ENCODE measurements at places on chromosomes 12 and 14. TPM values are rescaled to one million over a fixed set of nuclear protein-coding genes. Genes with fewer than 3 reads are reported as not detected.

- DNase-seq = no peak
Observed at GRCh38 chr14:103230658-103231334, 103.2 kb upstream of the EIF5 start.

- no peak for DNase-seq
Observed at GRCh38 chr14:77622366-77622961, 6.0 kb upstream of the SPTLC2 start.

DNA sequence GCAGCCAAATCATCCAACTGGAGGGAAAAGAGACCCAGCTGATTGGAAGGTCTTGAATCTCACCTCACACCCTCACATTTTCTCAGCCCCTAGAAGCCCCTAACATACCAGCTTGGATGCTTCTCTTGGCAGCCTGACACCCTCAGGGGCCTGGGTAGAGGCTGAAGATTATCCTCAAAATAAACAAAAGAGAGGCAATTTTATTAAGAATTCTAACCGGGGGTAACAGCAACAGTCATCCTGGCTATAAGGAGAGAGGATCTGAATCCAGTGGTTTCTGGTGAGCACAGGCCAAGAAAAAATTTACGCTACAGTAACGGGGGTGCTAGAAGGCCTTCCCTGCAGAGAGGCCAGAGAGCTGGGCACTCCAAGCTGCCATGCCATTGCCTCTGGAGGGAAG lies 21.6 kb downstream of the KRT76 start:
- no peak for DNase-seq

- no peak for DNase-seq
Observed at GRCh38 chr12:64745980-64746379, 13.2 kb downstream of the GNS start.

DNA sequence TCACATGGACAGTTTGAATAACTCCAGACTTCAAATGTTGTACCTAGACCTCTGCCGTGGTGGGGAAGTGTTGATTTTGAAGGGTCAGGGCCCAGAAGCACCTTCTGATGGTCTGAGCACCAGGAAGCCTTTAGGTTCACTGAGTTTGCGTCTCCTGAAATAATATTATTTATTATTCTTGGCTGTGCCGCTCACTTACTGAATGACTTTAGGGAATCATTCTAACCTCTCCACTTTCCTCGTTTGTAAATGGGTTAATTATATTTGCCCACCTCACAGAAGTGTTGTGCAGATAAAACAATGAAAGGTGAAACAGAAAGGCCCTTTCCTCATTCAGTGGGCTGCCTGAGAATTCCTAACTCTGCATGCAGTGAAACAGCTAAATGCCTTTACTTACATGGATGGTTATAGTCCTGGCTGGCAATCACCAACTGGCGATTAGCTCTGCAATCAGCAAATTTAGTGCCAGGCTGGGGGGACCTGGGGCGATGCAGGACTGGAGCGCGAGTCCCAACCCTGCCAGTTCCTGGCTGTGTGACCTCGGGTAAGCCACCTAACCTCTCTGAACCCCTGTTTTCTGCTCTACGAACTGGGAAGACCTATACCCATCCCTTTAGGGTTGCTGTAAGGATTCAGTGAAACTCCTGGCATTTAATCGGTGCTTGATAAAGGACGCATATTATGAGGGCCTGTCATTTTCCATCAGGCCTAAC lies 57.5 kb downstream of the MAP1LC3B2 start:
- no peak for DNase-seq

DNA sequence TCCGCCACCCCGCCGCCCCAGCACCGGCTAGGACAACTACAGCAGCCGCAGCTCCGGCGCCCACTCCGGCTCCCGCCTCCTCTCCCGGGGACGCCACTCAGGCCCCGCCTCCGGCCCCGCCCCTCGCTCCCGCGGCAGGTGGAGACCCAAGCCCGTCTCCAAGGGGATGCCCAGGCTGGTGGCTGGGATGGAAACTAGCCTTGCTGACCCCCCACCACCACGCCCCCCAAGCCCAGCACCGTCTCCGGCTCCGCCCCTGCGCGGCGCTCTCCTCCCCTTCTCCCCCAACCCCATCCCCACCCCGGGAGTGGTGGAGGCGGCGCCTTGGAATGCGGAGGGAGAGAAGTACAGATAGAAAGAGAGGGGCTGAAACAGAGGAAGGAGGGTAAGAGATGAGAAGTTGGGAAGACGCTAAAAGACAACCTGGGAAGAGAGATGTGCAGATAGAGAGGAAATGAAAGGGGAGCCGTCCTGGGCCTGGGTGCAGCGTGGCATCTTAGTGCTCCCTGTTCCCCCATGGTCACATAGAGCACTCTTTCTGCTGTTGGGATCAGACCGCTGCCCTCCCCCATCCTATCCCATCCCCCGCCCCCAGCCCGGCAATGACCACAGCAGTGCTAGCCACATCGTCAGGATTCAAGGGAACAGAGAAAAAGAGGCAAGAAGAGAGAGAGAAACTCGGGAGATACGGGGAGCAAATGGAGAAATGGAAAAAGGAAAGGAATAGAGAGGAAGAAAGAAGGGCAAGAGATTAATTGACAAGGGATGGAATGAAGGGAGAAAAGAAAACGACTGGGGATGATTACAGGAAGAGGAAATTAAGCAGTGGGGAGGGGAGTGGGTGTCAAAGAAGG lies at the start of gene ITGA7:
Gene ITGA7, minus strand, starts transcription at position 64 of the 854 bp plus-strand sequence. CDS start 222 bp downstream, outside the sequence.
- no peak for DNase-seq

GRCh38 chr12:24127919-24128721 lies 178.7 kb upstream of the SOX5 start:
- no peak for DNase-seq

DNA sequence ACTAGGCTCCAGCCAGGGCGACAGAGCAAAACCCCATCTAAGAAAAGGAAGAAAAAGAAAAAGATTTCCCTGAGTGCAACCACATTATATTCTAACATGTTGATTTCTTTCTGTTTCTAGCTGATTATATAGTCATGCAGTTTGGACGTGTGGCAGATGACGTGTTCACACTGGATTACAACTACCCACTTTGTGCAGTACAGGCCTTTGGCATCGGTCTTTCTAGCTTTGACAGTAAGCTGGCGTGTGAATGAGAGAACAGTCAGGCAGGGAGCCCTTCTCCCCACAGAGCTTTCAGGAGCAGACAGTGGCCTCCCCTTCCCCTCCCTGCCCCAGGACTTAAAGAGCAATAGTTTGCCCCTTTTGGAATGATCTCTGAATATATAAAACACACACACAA lies 20.0 kb upstream of the TEAD4 start:
- no peak for DNase-seq

- DNase-seq = no peak
Observed at GRCh38 chr12:25087596-25087995, 107.4 kb downstream of the DNAI7 start.

DNA sequence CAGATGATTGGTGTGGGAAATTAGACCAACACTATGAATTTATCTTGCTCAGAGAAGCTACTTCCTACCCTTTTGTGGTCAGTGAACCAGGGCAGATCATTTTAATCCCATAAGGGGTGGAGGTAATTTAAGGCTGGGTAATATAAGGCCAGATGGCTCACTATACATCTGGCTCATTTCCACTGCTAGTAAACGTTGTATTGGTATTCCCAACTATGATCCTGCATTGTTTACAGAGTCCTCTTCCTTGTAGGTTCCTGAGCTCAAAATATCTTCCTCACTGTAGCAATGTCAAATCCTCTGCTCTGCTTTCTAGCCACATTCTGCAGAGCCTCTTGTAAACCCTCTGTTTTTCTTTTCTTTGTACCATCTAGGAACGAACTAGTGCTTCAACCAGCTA lies 93.0 kb upstream of the MGAT4C start:
- no peak for DNase-seq

FBLN5 gene
- 1.9 TPM for total RNA-seq

ADCY4 gene
- 3.8 TPM for total RNA-seq

NPFF gene
- not detected for total RNA-seq

HOXC6 gene
- total RNA-seq = not detected

Data from hematopoietic multipotent progenitor cell (in vitro differentiated cells).